Type B pancreatic cell (in vitro differentiated cells): ENCODE measurements at places on chromosomes 12 and 14.

- no peak for DNase-seq
These were observed 336.8 kb upstream of the FKBP4 start for GRCh38 chr12:2457933-2458414.

DNA sequence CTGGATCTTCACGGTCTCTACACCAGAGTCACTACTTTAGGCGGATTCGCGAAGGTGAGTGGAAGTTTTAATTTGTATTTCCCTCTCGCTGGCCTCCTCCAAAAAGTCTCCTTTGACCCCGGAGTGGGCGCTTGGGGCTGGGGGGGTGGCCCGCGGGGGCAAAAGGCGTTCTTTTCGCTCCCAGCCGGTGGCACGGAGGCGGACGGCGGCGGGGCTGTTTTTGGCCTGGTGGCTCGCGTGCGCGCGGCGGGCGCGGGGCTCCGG lies 510 bp downstream of the ARID2 start:
- no peak for DNase-seq

- no peak for DNase-seq
These were observed 64.2 kb downstream of the CLMN start for GRCh38 chr14:95255487-95255886.

GRCh38 chr14:76784881-76785280 lies 23.6 kb downstream of the VASH1 start:
- DNase-seq, result no peak

DNA sequence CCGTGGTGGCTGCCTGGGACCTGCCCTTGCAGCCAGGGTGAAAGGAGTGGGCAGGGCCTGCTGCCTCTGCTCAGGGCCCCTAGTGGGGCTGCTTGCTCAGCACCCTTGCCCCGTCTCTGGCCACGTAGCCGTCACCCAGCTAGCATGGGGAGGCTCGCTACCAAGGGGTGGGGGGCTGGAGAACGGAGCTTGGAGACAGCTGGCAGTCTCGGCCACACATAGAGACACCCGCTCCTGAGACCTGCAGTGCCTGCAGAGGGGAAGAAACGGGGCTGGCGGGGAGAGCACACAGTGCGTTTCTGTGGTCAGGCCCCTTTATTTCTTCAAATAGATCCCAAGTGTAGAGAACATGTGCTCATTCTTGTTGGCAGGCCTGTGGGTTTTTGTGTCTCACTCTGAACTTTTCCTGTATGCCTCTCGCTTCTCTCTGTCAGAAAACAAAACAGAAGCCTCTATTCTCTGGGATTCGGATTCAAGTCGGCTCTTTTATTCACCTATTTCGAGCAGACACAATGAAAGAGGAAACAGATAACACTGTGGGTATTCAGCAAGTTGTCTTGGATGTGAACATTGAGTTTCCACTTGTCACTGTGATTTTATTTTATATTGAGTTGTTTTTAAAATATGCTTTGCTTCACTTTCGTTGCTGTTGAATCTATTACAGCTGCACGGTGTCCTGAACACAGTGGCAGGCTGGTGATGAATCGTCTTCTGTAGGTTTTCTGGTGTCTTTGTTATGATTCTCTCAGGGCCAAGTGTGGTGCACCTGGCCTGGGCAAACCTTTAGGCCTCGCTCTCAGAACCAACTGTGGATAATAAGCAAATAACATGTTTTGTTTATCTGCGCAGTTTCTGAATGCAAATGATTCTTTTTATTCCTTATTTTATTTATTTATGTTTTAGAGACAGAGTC lies 26.5 kb downstream of the PACS2 start:
- no peak for DNase-seq

DNA sequence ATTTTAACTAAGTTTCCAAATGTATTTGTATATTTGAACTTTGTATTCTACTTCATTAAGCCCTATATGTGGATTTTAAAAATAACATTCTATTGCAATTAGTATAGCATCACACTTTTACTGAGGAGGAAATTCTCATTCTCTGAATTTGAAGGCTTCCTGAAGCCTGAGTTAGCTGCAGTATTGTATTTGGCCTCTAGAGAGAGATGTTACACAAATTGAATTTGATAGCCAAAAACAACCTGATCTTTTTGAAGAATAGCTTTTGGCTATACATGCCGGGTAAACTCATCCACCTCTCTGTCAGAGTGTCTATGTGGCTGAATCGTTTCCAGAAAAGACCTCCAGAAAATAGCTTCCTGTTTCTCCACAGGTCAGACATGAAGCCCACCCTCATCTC lies 316.5 kb upstream of the OR4E1 start:
- no peak for DNase-seq

- DNase-seq, result no peak
These were observed 78.9 kb downstream of the EMP1 start for GRCh38 chr12:13275241-13276085.

- DNase-seq, result no peak
These were observed 22.3 kb upstream of the HECTD1 start for GRCh38 chr14:31229638-31230572.

DNA sequence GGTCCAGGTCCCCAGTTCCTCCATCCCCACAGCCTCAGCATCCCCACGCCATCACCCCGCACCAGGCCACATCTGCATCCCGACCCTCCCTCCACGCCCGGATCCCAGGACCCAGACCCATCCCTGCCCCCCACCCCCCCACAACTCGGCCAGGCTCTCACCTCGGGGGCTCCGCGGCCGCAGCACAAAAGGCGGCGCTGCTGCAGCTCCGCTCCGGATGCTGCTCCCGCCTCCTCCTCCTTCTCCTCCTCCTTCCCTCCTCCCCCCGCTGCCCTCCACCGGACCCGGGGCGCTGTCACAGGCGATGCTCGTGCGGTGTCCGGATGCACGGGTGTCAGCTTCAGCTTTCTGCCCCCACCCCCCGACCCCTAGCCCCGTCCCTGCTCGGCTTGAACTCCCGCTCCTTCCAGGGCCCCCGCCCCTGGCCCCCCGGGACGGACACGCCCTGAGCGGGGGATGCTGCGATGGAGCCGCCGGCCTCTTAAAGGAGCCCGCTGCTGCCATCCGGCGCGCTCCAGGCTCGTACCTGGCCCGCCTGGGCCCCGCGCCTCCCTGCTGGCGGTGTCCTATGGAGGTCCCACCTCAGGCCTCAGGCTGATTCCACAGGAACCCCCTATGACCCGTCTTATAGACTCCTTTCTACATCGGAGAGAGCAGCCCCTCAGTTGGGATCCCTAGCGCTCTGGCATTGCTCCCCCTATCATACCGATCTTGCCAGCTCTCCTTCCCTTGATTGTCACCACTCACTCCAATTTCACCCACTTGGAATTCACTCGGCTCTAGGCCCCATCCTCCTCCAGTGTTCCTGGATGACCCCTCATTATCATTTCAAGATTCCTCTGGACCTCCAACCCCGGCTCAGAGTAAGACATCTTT lies at the start of gene MAP3K12:
Gene MAP3K12, minus strand, starts transcription at position 193 of the 876 bp plus-strand sequence. CDS start 12,067 bp downstream, outside the sequence.
- DNase-seq, result no peak

DNA sequence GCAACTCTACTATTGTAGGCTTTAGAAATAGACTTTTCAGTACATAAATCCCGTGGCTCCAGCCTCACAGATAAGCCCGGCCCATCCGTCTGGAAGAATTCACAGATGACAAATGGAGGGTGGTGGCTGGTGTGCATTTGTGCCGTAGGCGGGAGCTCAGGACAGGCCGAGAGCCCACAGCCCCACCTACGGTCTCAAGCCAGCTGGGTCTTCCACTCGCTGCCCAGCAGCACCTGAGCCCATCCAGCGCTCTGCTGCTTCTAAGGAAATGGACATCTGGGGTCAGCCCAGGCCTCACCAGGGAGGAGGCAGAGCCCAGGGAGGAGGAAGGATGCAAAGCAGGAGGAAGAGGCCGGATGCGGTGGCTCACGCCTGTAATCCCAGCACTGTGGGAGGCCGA lies 72.8 kb downstream of the KIF26A start:
- no peak for DNase-seq

GRCh38 chr12:120417917-120418580 lies 19.9 kb upstream of the COX6A1 start:
- DNase-seq, result no peak
